ENCODE measurements at places on chromosomes 7 and 10.
A peak's percentile ranks its signal among the peaks of the same experiment; 100 is the strongest.

DNA sequence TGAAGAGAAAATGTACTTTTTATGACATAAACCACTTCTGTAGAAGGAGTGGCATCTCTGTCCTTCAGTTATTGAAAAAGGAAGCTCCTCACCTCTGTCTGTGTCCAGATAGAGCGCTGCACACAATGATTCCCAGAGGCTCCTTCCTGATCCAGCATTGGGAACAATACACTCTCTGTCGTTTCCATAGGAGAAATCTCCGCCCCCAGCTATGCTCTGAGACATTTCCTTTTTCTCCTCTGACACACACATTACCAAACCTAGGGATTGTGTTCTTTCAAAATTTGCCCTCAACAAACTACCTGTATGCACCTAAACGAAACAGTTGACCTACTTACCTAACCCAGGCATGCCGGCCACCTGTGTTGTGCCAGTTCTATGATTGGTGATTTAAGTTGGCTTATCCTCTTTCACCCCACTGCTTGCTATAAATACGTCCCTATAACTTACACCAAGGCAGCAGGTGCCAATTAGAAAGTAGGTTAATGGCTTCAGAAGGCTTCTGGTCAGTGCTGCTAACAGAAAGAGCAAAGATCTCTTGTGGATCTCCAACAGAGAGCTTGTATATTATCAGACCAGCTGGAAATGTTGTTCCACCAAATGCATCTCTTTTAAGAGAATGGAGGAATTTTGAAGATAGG is 140.1 kb upstream of the JCAD start:
- DNase-seq = no peak

- no peak for DNase-seq
Measured at GRCh38 chr10:102599565-102600327, 44.5 kb upstream of the TRIM8 start.

DNA sequence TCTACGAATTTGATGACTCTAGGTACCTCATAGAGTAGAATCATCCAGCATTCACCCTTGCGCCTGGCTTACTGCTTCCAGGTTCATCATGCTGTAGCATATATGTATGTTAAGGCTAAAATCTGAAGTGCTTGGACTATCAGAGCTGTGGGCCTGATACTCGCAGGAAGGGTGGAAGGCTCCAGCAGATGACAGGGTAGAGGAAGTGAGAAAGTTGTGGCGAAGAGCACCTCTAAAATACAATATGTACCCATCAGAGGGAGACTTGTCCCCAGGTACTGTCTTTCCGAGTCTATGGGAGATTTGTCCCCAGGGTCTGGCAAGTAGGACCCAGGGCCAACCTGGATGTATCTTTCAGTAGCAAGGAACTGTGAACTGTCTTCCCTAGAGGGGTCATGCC is 48.1 kb upstream of the PLEKHA1 start:
- DNase-seq = no peak

- DNase-seq = no peak
Measured at GRCh38 chr10:14574291-14574690, 200.4 kb downstream of the FAM107B start.

DNA sequence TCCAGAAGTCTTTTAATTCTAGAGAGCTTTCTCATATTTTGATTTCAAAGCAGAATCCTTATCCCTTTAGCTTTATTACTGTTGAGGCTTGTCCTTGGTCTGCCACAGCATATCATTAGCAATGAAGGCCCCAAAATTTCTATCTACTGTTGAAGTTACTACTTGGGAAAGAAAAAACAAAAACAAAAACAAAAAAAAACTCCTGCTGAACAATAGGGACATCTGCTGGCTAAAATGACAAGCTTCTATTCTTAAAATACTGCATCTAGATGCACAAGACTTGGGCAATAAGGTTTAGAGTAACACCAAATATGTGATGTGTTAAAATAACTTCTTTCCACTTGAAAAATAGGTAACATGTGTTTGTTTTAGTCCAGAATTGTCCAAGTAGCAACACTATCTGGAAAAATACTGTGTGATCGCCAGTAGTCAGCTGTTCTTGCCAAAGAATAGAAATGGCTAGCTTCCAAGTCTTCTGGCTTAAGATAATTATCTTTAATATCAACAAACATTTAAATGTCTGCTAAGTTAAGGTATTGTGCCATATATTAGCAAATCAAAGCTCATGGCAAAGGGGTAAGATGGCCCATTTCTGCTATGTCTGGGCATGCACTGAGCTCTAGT is 3.8 kb upstream of the DMTF1 start:
- DNase-seq = peak; percentile 45

GRCh38 chr7:149690688-149691446 is 82.5 kb downstream of the ZNF467 start:
- DNase-seq = peak; percentile 33

GRCh38 chr10:77032188-77032570 is 605.4 kb downstream of the KCNMA1 start:
- no peak for DNase-seq

GRCh38 chr10:50440489-50440888 is 183.3 kb downstream of the SGMS1 start:
- DNase-seq = no peak

DNA sequence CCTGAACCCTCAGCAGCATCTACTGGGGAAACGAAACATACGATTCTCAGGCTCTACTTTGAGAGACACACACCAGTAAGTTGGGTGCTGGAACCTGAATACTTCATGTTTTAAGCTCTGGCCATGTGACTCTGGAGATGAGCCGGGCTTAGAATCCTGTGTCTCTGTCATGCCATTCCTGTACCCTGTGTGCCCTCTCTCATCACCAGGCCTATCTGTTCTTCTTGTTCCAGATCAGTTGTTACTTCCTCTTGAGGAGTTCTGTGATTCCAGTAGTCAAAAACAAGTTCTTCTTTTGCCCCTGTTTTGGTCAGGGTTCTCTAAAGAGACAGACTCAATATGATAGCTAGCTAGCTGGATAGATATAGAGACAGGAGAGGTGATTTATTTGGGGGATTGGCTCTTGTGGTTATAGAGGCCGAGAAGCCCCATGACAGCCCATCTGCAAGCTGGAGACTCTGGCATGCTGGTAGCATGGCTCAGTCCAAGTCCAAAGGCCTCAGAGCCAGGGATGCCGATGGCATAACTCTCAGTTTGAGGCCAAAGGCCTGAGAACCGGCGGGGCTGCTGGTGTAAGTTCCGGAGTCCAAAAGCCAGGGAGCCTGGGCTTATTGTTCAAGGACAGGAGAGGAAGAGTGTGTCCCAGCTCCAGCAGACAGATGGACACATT is 54.3 kb downstream of the CHN2 start:
- DNase-seq = no peak

- peak; percentile 75 for DNase-seq
Measured at GRCh38 chr10:73493781-73494180, 2.0 kb downstream of the PPP3CB start.

- DNase-seq = no peak
Measured at GRCh38 chr7:46511442-46512215, 590.6 kb upstream of the IGFBP3 start.

DNA sequence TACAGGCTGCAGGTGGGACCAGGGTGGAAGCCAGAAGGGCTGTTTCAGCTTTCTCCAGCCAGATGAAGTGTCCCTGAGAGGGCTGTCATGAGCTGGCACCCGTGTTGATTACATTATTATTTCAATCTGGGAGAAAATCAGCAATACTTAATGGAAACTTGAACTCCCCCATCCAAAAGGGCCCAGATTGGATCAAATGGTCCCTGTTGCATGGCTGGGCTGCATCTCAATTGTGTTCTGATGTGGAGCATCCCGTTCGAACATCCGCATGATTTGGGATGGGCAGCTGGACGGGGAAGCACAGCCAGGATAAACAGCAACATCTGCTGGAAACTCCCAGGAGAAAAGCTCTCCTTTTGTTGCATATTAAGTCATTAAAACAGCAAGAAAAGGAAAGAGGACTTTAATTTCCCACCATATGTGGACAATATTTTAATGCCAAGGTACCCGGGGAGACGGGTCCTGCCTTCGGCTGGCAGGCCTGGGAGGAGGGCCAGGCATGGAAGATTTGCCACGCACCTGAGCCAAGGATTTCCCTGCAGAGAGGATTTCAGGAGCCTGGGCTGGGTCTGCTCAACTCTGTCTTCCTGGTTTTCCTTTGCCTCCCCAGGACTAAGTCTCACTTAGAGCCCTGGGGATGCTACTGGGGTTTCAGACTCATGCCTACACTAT is 52.4 kb downstream of the NPTX2 start:
- no peak for DNase-seq

DNA sequence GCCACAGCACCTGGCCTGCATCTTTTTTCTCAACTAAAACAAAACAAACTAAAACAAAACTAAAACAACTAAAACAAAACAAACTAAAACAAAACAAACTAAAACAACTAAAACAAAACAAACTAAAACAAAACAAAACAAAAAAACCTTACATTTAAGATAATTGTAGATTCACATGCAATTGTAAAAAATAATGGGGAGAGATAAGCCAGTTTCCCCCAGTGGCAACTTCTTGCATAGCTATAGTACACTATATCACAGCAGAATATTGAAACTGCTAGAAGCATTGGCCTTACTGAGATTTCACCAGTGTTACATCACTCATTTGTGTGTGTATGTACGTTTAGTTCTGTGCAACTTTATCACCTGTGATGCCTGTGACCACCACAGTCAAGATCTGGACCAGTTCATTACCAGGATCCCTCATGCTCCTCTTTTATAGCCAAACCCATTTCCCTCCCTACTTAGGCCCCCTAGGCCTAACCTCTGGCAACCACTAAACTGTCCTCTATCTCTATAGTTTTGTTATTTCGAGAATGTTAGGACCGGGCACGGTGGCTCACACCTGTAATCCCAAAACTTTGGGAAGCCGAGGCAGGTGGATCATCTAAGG is 9.3 kb downstream of the FXYD4 start:
- DNase-seq = no peak

GRCh38 chr10:46171661-46172060 is 115.1 kb upstream of the ANTXRL start:
- DNase-seq = no peak

GRCh38 chr7:120799813-120800475 is 58.0 kb downstream of the TSPAN12 start:
- DNase-seq = no peak

DNA sequence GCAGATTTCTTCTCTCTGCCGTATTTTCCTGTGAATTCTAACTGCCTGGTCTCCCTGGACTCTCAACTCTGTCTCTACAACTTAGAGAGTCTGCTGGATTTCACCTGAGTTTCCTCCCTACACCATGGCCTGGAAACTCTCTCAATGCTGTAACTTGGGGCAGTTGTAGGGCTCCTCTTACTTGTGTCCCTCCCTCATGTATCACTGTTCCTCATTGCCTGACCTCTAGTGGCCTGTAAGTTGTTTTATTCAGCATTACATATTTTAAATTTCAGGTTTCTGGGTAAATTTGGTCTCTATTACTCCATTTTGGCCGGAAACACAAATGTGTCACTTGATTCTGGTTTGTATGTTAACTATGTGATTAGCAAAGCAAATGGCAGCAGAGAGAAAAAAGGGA is 70.9 kb downstream of the DYNC1I1 start:
- DNase-seq = no peak

- DNase-seq = peak; percentile 80
Measured at GRCh38 chr10:126063353-126063791, 167.0 kb downstream of the FANK1 start.

DNA sequence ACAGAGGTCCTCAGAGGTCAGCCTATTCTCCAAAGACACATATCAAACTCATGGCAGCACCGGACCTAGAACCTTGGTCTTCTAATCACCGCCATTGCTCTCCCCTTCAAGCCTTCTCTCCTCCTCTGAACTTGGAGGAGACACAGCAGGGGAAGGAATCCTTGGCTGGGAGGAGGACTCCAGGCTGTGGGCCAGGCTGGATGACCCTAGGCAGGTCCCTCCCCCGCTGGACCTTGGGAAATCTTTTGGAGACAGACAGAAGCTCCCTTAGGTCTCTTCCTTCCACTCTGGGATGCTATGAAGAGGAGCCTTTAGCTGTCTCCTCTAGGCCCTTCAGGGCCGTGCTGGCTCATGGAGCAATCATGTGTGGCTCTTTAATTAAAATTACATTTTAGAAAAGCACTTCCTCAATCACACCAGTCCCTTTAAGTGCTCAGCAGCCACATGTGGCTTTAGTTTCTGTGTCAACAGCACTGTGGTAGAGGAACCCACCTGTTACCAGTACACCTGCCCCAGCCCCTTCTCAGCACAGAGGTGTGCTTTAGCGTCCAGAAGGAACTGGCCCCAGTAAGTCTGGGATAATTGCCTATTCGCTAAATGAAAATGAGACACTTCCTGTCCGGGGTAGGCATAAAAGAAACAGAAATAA is 238.2 kb downstream of the CELF2 start:
- DNase-seq = no peak

DNA sequence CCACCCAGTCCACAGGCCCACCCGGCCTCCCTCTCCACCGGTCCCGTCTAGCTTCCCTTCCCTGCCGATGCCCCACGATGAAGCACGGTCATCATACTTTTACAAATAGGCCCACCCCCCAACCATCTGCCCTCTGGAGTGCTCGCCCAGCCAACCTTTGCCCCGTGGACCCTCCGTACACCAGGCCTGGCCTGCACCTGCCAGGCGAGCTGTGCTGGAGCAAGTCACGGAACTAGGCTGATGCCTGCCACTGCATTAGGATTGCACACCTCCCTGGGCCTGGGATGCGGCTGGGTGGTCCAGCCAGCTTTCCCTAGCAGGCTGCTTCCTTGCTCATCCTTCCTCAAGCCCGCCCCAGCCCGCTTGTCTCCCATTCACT is 44.7 kb downstream of the PPIF start:
- DNase-seq = no peak

DNA sequence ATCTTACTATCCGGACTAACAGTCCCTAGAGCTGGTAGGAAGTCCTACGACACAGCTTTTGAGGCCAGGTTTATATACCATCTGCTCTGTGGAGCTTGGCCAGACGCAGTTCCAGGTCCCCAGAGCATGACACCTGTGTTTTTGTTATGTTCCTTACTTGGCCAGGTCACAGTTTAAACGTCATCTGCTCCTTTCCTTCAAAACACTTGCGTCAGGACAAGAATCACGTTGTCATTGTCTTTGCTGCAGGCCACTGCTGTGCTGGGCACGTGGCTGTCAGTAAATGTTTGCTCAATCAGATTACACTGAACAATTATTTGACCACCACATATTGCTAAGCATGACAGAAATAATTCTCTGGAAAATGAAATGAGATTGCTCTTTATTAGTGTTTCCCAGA is 23.9 kb downstream of the SLC18A2 start:
- no peak for DNase-seq

- peak; percentile 30 for DNase-seq
Measured at GRCh38 chr10:88960802-88961201, 8.2 kb upstream of the ACTA2 start.
